ENCODE measurements at places on chromosomes 4 and X. TPM values are rescaled to one million over a fixed set of nuclear protein-coding genes. Genes with fewer than 3 reads are reported as not detected.

GRCh38 chr4:137896221-137896737 is 345.9 kb downstream of the SLC7A11 start:
- no peak for DNase-seq

- DNase-seq = no peak
Measured at GRCh38 chr4:113145519-113146291, 96.3 kb downstream of the ANK2 start.

DNA sequence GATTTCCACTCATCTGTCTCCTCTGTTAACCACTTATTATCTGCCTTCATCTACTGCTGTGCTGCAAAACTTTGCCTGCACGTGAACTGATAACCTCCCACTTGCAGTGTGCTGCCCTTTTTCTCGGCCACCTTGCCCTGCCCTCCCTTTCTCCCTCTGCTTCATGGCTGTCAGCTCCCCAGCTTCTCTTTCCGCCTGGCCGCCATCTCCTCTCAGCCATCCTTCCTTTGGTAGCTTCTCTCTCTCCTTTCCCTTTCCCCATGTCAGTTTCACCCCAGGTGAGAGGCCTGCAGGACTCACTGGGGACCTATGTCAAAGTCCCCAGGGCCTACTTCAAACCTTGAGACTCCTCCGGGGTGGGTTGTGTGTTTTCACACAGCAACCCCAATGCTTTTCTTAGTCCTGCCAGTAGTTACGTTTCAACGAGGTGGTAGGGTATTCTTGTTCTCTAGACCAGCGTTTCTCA is 6.6 kb downstream of the MSL3 start:
- no peak for DNase-seq

DNA sequence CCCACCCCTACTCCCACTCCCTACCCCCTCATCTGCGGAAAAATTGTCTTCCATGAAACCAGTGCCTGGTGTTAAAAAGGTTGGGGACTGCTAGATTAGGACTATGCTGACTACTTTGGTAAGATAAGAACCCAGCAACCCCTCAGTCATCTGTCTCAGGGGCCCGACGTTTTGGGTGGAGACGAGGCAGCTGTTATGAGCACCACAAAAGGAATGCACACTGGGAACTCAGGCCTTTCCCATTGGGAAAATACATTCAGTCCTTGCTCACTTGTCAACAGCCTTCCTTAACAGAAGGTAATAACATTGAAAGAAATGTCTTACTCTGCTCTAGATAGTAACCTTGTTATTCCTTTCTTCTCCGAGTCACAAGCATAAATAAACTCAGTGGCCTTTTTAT is 310.8 kb downstream of the AFF2 start:
- no peak for DNase-seq

GRCh38 chrX:23907111-23907497 is 634 bp downstream of the APOO start:
- DNase-seq = no peak

GRCh38 chr4:141459020-141459419 is 177.4 kb upstream of the IL15 start:
- DNase-seq = no peak

GRCh38 chr4:119629142-119629471 is 503 bp upstream of the PDE5A start:
- DNase-seq = no peak

GRCh38 chr4:117225471-117225870 is 140.1 kb upstream of the TRAM1L1 start:
- DNase-seq = no peak

Gene CFI
- total RNA-seq = 1.6 TPM

Measured in hematopoietic multipotent progenitor cell (in vitro differentiated cells).